Heart left ventricle (tissue), 16 donors: ENCODE measurements at places on chromosomes 16 and 17. TPM values are rescaled to one million over a fixed set of nuclear protein-coding genes. Genes with fewer than 3 reads are reported as not detected.

Gene UBALD1
- 18.4 TPM for total RNA-seq

Gene KCNH6
- total RNA-seq = not detected

DNA sequence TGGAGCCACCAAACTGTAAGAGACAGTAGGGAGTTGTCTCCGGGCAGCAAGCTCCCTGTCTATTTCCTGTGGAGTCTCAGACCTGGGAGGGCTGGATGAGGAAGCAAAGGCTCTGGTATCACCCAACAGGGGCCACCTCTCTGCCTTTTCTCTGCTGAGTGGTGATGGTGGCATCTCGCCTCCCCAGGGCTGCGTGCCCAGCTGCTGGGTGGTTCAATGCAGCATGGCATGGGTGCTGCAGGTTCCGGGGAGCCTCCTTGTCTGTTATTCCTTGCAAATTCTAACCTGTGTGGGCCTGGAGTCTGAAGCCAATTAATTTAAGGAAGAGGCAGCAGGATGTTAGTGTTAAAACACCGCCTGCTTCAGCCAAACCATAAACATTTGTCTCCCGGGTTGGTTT is 78.2 kb downstream of the CCDC182 start:
- H3K27me3 ChIP-seq = no peaks in the 10 kb centered on the region
- no peak overlapping the region for H3K4me3 ChIP-seq
- no peaks in the 10 kb centered on the region for H3K36me3 ChIP-seq
- peaks cover 21% of the 10 kb centered on the region for H3K4me1 ChIP-seq
- H3K27ac ChIP-seq = no peak overlapping the region

GRCh38 chr17:83080858-83081683 is 1.7 kb downstream of the METRNL start:
- DNase-seq = no peak
- peak overlapping the region; percentile 89 for H3K4me3 ChIP-seq
- H3K36me3 ChIP-seq = peaks cover 5% of the 10 kb centered on the region
- no peaks in the 10 kb centered on the region for H3K27me3 ChIP-seq

DNA sequence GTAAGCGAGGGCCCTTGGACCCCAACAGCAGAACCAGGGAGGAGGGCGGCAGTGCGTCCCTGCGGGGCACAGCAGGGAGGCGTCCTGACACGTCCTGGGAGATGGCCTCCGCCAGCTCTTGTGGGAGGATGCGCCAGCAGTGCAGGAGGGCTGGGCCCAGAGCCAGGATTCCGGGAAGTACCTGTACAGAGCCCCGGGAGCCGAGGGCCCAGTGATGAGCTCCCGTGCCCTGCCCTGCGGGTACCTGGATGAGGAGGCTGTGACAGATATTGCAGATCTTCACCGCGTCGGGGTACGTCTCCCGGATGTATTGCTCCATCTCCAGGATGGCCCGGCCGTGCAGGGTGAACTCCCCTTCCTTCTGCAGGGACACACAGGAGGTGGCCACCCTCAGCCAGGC is 23.1 kb downstream of the KDM8 start:
- no peak overlapping the region for H3K4me3 ChIP-seq
- H3K4me1 ChIP-seq = peaks cover 31% of the 10 kb centered on the region
- H3K27ac ChIP-seq = no peak overlapping the region
- no peak for DNase-seq
- H3K27me3 ChIP-seq = no peaks in the 10 kb centered on the region
- peaks cover 5% of the 10 kb centered on the region for H3K36me3 ChIP-seq

- peaks cover 19% of the 10 kb centered on the region for H3K36me3 ChIP-seq
- DNase-seq = no peak
- H3K27me3 ChIP-seq = no peaks in the 10 kb centered on the region
- H3K4me1 ChIP-seq = peaks cover 36% of the 10 kb centered on the region
These were observed 23.0 kb downstream of the SNN start for GRCh38 chr16:11691235-11691634.
